ENCODE measurements at places on chromosomes 6 and 20. TPM values are rescaled to one million over a fixed set of nuclear protein-coding genes. Genes with fewer than 3 reads are reported as not detected.

The PRL gene
- total RNA-seq = 0.48 TPM

The COL9A1 gene
- 9.4 TPM for total RNA-seq

The FAM209B gene
- not detected for total RNA-seq

The GSTA5 gene
- not detected for total RNA-seq

- DNase-seq = peak; percentile 64
These were observed 580 bp downstream of the NXT1 start for GRCh38 chr20:23350904-23351838.

DNA sequence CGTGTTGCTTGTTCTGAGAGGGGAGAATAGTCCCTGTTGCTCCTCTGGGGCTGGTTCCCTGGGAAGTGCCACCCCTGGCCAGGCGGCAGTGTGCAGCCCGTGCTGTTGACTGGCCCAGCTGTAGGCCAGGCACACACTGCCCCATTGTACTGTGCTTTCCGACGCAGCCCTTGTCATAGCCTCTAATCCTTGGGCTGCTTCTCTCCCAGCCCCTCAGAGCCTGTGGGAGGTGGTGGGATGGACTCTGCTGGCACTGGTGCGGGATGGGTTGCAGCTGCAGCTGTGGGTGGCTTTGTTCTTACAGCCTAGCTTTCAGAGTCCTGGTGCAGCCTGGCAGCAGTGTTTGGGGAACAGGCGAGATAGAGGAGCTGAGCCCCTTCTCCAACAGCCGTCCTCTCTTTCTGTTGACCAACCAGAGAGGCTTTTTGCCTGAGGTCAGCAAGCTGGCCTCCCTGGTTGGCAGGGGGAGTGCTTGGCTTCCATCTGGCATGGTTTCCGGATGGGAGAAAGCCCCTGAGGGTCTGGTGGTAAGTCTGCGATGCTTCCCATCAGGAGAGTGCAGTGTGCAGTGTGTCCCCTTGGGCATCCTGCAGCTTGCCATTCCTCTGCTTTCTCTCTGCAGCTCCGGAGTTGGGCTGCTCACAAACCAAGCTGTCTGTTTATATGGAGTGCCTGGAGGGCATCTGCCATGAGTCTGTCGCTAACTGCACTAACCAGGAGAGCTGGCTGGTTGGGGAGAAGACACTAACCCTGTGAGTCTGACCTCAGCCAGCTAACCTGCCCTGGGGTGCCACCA, 12.1 kb downstream of the TJAP1 start:
- no peak for DNase-seq

Data from umbilical cord (tissue), 2 donors.